Activated T-cell treated with anti-CD3 and anti-CD28 coated beads for 1 hour (primary cell): ENCODE measurements at places on chromosomes 6 and 20.

DNA sequence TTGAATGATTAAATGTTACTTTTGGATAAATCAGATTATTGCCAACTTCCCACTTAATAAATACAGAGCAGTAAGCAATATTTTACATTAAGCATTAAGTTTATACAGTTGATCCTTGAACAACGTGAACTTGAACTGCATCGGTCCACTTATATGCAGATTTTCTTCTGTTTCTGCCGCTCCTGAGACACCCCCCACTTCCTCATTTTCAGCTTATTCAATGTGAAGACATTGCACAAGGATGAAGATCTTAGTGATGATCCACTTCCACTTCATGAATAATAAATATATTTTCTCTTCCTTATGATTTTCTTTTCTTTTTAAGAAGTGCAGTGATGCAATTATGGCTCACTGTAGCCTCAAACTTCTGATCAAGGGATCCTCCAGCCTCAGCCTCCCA, 167.2 kb downstream of the LINC00237 start:
- DNase-seq = no peak

- DNase-seq = no peak
Observed at GRCh38 chr6:155584006-155584405, 128.4 kb upstream of the NOX3 start.

GRCh38 chr6:70531133-70531532, 35.6 kb upstream of the SDHAF4 start:
- DNase-seq = no peak

- DNase-seq = no peak
Observed at GRCh38 chr6:38262609-38263008, 377.1 kb downstream of the BTBD9 start.

- DNase-seq = peak; percentile 70
Observed at GRCh38 chr6:104682722-104683643, 176.7 kb downstream of the HACE1 start.

DNA sequence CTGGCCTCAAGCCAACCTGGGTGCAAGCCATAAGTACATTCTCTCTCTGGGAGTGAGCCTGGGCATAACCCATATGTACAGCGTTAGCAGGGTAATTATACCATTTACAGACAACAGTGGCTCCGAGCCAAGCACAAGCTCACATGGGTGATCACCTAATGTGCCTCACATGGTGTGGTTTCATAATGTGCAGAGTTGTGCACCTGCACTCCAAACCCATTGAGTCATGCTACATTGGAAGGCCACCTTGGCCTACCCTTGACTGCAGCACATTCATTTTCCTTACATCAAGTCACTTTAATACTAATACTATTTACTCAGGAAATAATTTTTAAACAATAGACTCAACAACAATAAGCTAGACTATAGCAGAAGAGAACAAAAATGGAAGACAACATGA, 194.5 kb upstream of the PLN start:
- DNase-seq = no peak

DNA sequence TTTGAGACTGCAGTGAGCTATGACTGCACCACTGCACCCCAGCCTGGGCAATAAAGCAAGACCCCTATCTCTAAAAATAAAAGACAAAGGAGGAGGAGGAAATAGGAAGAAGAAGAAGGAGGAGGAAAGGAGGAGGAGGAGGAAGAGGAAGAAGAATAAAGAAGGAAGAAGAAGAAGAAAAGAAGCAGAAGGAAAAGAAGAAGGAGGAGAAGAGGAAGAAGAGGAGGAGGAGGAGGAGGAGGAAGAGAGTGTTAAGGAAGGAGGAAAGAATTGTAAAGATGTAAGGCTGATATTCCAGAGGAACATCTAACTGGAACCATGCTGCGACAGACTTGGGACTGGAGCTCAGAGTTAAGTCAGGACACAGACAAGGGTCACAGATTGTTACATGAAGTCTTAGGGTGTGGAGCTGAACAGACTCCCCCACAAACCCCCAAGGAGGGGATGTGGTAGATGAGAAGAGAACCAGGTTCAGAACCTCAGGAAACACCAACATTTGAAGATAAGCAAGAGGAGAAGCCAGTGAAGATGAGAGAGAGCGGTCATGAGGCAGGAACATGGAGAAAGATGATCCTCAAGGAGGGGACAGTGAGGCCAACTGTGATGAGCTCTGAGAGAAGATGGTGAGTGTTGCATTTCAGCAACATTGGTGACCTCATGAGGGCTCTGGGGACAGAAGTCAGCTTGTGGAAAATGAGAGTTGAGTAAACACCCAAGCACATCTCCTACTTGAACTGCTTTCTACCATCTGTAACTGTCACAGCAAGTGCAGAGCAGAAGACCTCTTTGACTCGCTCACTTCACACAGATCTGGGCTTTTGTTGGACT, 118.2 kb downstream of the CD164 start:
- no peak for DNase-seq

GRCh38 chr20:62812907-62813200, 4.0 kb upstream of the COL9A3 start:
- DNase-seq = no peak

DNA sequence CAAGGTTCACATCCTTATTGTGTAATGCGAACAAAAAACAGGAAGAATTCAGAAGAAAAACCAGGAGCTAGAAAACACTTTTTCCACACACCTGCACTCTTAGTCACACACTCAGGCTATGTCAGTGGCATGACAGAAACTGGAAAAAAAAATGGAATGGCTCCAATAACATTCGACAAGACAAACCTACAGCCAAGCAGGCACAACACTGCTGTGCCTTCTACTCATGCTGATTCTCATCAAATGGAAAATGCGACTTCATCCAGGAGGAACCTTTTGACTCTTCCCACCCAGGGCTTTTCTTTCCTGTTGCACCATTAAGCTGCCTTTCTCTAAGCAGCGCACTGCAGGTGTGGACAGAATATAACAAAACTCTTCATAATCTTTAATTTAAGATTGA, 163.2 kb upstream of the BTBD3 start:
- no peak for DNase-seq

GRCh38 chr6:150245148-150245935, 102.5 kb downstream of the PPP1R14C start:
- DNase-seq = no peak

- no peak for DNase-seq
Observed at GRCh38 chr6:144285548-144285797, 338 bp downstream of the UTRN start.

DNA sequence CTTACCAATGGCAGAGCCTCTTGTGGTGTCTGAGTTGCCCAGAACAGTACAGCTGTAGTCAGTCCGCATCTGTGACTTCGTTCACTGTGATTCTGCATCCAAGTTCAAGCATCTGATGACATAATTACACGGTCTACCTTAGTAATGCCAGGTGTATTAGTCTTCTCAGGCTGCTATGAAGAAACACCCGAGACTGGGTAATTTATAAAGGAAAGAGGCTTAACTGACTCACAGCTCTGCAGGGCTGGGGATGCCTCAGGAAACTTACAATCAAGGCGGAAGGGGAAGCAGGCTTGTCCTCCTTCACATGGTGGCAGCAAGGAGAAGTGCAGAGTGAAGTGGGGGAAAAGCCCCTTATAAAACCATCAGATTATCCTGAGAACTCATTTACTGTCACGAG, 163.9 kb upstream of the SULF2 start:
- no peak for DNase-seq

DNA sequence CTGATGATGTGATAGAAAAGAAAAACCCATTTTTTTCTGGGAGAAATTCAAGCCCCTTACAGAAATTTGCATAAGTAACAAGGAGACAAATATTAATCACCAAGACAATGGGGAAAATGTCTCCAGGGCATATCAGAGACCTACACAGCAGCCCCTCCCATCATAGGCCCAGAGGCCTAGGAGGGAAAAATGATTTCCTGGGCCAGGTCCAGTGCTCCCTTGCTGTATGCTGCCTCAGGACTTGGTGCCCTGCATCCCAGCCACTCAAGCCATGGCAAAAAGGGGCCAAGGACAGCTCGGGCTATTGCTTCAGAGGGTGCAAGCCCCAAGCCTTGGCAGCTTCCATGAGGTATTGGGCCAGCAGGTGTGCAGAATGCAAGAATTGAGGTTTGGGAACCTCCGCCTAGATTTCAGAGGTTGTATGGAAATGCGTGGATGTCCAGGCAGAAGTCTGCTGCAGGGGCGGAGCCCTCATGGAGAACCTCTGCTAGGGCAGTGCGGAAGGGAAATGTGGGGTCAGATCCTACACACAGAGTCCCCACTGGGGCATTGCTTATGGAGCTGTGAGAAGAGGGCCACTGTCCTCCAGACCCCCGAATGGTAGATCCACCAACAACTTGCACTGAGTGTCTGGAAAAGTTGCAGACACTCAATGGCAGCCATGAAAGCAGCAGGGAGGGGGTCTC, 7.6 kb upstream of the DBNDD2 start:
- no peak for DNase-seq

- DNase-seq = no peak
Observed at GRCh38 chr20:37506152-37506725, 14.8 kb upstream of the NNAT start.

- no peak for DNase-seq
Observed at GRCh38 chr20:40486297-40486696, 202.7 kb downstream of the MAFB start.

GRCh38 chr6:93571346-93571745, 152.0 kb upstream of the EPHA7 start:
- DNase-seq = no peak

- DNase-seq = no peak
Observed at GRCh38 chr6:148324297-148324985, 18.2 kb upstream of the SASH1 start.

DNA sequence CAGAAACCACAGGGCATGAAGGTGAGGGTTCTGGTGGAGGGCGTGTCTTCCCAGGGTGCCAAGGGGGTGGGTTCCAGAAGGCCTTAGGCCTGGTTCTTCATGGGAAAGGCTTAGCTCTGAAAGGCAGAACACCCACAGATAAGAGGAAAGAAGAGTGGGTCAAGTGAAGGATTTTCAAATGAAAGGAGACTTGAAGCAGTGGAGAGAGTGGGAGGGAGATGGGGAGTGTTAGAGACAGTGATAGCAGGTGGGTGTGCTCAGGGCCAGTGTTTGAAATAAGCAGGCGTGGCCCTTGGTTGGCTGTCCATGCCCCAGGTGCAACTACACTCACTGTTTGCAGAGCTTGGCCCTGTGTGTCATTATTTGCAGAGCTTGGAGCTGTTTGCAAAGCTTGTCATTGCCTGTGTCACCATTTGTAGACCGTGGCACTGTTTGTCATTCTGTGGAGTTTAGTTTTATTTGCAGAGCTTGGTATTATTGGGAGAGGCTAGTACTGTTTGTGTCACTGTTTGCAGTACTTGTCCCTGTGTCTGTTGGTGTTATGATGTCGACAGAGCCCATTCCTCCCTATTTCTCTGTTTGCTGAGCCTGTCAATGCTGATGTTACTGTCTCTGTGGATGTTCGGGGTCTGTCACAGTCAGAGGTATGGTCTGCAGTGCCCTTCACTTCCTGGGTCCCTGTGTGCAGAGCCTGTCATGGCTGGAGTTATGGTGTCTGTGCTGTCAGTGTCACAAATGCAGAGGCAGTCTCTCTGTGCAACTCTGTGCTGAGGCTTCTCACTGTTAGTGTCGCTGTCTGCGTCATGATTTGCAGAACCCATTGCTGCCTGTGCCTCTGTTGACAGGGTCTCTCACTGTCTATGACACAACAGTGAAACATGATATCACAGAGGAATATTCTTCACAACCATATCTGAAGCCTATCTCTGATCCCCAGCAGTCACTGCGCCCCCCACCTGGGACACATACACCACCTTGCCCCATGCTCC, 127.7 kb upstream of the LRFN2 start:
- no peak for DNase-seq

GRCh38 chr20:13449868-13450434, 188.8 kb downstream of the TASP1 start:
- DNase-seq = no peak

DNA sequence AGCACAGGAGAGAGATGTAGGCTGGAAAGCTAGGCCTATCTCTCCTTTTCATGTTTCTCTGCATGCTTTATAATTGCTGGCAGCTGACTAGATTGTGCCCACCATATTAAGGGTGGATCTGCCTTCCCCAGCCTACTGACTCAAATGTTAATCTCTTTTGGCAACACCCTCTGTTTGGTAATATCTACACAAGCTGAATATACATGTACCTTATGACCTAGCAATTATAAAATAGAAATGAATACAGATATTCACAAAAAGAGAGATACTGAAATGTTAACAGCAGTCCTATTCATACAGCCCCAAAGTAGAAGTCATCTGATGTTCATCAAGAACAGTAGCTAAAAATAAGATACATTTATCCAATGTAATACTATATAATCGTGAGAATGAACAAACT, 429.6 kb downstream of the EPM2A start:
- DNase-seq = no peak

GRCh38 chr20:1375515-1375914, 17.3 kb downstream of the FKBP1A start:
- no peak for DNase-seq

GRCh38 chr6:54846857-54847674, 495 bp downstream of the FAM83B start:
- no peak for DNase-seq

DNA sequence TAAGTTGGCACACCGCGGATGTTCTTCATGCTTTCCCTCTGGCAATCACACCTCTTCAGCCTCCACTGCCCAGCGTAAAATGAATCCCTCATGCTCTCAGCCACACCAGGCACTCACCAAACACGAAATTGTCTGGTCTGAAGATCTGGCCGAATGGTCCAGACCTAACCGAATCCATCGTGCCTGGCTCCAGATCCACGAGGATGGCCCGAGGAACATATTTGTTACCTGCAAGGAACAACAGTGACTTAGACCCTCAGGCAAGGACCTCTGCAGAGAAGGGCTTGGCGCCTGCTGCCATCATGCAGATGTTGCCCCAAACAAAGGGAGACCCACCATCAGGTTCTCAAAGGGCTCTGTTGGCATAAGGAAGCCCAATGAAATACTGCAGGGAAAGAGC, 1.4 kb downstream of the TUBB2B start:
- no peak for DNase-seq

DNA sequence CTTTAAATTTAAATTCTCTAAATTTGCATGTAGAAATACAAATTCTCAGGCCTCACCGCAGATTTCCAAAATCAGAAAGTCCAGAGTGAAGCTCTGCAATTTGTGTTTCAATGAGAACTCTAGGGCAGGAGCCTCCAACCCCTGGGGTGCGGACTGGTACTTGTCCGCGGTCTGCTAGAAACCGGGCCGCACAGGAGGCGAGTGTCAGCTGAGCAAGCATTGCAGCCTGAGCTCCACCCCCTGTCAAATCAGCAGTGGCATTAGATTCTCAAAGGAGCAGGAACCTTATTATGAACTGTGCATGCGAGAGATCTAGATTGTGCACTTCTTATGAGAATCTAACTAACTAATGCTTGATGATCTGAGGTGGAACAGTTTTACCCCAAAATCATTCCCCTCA, 203.0 kb upstream of the PCSK2 start:
- no peak for DNase-seq

- no peak for DNase-seq
Observed at GRCh38 chr20:41078329-41078728, 49.7 kb downstream of the TOP1 start.

GRCh38 chr6:79671600-79672266, 40.6 kb downstream of the SH3BGRL2 start:
- peak; percentile 20 for DNase-seq
